NAMALWA (cell line): ENCODE measurements at places on chromosomes 6 and 20.

DNA sequence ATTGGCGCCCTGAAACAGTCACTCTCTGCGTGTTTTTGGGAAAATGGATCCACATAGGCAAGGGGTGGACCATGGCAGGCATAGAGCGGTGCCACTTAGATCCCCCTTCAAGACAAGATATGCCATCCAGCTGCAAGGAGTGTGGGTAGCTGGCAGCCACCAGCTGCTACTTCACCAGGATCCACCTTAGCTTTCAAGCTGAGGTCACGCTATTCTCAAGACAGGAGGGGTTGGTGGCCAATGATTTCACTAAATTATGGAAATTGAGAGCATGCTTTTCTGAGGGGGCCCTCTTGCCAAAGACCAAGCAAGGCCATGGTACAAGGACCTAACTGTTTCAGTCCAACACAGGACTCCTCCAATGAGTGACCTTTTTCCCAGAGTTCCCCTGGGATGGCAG is 16.3 kb downstream of the HEBP2 start:
- DNase-seq: no peak

DNA sequence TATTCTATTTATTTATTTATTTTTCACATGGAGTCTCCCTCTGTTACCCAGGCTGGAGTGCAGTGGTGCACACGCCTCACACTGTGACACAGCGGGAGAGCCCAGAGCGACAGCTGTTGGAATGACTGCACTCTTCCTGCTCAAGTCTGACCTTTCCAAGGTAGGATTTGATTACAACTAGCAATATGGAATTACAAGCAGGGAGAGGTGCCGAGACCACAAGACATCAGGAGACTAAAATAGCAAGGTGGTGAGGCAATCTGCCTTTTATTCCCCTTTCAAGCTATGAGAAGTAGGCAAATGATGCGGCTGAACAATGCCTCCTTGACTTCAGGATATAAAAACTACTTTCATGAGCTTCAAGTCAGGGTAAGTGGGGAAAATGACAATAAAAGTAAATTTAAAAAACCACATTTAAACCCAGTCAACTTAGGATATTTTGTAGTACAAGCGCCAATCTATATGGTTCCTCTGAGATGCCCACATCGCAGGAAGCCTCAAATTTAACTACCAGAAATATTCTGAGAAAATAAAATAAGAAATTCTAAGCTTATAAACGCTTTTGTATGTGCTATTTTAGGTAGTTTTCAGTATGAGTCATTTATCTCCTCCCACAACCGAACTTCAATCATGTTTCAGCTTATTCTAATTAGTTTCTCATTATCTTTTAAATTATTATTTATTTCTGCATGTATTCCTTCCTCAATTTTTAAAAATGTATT is 146.9 kb upstream of the SGK1 start:
- no peak for DNase-seq

- DNase-seq: no peak
Observed at GRCh38 chr20:58450254-58450653, 61.2 kb downstream of the VAPB start.

DNA sequence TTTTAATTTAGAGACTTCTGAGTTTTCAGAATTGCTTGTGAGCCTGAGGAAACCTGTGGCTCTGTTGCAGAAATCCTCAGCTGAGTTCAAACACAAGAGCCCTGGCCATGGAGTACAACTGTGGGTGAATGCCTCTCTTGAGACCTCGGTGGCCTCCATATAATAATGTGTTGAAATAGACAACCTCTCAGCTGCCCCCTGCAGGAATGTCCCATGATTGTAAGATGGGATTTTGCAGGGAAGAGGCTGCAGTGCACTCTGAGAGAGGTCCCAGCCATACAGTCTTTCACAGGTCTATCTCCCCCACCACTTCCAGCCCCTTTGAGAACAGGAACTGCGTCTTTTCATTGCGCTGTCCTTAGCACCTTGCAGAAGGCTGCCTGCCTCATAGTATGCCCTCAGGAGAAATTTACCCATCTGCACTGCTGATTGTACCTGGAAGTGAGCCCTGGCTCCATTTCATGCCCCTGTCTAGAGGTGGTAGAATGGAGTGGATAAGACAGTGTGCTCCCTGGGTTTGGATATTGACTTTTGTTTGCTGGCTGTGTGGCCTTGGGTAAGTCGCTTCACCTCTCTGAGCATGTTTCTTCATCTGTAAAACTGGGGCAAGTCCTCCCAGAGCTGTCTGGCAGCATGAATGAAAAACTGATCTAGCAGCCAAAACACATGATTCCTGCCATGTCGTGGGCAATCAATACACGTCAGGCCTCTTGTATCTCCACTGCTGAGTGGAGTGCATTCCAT is 16.8 kb upstream of the CDH22 start:
- peak; percentile 52 for DNase-seq

DNA sequence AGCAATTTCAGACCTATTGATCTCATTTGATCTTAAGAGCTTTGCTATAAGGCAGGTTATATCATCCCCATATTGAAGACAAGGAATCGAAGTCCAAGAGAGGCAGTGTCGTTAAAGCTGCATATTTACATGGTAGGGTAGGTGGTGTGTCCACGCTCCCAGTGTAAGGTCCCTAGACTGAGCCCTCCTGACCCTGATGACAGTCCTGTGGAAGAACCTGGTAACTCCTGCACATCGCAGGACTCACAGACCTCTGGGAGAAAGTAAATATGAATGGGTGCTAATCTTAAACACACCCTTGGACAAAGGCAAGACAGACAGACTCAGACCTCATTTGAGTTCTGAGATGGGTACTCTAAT is 602 bp upstream of the HLA-DPB1 start:
- DNase-seq: no peak

DNA sequence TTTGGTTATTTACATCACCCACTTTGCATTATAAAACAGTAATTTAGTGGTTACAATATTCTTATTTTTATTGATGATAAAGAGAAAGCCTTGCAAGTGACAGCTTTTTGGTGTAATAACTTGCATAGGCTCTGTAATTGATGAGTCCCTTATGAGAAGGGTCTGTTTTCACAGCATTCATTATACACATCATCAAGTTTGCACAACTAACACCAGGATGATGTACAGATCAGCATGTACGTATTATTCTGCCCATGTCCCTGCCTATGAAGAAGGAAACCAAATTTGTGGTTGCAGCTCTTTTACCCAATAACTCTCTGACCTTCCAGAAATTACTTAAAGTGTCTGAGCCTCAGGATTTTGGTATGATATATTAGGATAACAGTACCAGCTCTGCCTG is 59.2 kb downstream of the CLVS2 start:
- DNase-seq: no peak

- DNase-seq: no peak
Observed at GRCh38 chr6:37482606-37483251, 17.0 kb downstream of the CCDC167 start.

GRCh38 chr6:38180586-38180985 is 361.1 kb downstream of the ZFAND3 start:
- no peak for DNase-seq

GRCh38 chr20:2217857-2218539 is 77.8 kb upstream of the TGM3 start:
- DNase-seq: peak; percentile 23

DNA sequence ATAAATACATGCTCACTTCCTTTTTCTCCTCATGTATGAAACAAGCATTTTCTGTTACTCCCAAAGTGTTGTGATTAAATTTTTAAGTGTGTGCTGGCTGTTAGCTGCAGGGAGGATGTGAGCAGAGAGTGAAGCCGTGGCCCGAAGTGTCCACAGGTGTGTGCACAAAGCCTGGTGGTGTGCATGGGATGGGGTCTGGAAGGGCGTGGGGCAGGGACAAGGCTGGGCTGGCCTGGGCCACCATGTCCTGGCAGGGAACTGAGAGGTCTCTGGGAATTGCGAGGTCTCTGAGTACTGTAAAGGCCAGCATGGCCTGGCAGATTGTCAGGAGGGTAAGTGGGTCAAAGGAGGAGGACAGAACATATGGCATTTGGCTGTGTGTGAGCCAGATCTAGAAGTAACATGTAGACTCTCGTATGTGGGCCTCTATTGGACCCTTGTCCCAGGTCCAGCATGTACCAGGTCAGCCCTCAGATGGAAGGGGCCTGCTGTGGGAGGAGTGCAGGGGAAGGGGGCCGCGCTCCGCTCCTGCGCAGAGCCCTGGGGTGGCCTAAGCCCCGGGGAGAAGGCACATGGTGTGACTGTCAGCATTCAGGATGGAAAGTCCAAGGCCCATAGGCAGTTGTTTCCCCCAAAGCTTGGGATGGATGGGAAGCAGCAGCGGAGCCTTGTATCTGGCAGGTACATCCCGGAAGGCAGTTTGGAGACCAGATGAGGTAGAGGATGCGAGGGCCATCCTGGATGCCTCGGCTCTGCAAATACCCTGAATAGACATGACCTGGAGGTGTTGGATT is 45.1 kb upstream of the PHACTR3 start:
- no peak for DNase-seq

GRCh38 chr6:30960907-30961673 is 20.3 kb downstream of the MUCL3 start:
- DNase-seq: no peak

GRCh38 chr6:125678601-125679000 is 70.8 kb upstream of the HEY2 start:
- no peak for DNase-seq

DNA sequence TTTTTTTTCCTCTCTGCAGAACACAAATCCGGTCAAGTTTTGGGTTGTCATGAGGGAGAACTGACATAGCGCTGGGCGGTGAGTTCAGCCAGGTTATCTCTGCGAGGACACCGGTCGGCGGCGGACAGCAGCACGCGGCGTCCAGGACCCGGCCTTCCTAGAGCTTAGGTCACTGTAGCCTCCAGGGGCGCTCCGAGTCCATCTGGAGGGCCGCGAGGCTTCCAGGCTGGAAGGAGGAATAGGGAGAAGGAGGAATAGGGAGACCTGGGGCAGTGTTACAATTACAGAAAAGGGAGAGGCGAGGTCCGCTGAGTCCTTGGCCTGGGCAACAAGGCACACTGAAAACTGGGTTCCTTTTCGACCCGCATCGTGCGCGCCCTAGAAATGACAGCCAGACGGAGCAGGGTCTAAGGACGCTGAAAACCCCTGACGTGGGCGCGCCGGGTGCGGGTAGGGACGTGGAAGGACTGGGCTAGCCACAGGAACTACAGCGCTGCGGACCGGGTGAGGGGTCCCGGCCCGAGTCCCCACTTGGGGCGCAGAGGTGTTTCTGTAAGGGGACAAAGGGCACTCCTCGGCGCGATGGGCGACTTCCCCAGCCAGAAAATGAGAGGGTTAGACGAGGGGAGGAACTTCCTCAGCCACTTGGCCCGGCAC is 536 bp upstream of the FNDC1 start:
- no peak for DNase-seq

GRCh38 chr6:106787327-106788196 is 158.2 kb downstream of the QRSL1 start:
- DNase-seq: no peak

- no peak for DNase-seq
Observed at GRCh38 chr6:152636021-152636608, 1.0 kb downstream of the SYNE1 start.

DNA sequence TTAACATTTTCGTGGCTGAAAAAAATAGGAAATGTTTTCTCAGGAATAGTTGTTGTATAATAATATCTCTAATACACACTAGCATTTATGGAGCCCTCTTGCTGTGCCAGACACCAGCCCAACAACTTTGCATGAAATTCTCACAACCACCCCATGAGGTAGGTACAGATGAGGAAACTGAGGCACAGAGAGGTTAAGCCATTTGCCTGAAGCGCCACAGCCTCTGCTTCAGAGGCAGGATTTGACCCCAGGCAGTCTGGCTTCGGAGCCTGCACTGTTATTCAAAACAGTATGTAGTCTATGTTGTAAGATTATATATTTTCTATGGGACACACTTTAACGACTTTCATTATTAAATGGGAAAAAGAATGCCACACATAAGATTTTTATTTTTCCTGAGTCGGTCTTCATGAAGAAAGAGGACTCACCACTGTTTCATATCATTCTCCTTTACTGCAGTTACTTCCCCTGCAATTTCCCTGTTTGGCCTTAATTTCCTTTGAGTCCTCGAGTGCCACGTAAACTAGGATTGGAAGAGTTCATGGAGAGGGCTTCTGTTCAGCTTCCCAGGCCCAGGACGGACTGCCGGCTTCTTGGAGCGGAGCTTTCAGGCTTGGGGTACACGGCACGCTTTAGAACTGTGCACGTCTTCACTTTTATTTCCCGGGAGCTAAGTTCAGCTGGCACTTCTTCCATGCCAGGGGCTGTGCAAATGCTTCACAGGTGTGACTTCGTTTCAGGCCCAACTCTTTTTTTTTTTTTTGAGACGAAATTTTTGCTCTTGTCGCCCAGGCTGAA is 128.0 kb downstream of the BMP7 start:
- no peak for DNase-seq

GRCh38 chr6:3566812-3567211 is 110.0 kb upstream of the SLC22A23 start:
- DNase-seq: no peak

- no peak for DNase-seq
Observed at GRCh38 chr20:32970973-32971300, 33.3 kb downstream of the SUN5 start.

DNA sequence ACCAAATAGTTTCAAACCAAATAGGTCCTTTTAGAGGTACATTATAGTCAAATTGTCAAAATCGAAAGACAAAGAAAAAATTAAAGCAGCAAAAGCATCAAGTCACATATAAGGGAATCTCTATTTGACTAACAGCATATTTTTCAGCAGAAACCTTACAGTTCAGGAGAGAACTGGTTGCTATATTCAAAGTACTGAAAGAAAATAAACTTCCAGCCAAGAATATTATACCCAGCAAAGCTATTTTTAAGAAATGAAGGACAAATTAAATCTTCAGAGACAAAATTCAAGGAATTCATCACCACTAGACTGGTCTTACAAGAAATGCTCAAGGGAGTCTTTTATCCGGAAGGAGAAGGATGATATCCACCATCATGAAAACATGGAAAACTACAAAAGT is 16.0 kb downstream of the WDR27 start:
- no peak for DNase-seq

- no peak for DNase-seq
Observed at GRCh38 chr20:62760471-62760855, 35.8 kb upstream of the MRGBP start.

GRCh38 chr6:134345789-134346188 is 27.9 kb upstream of the SGK1 start:
- DNase-seq: no peak

GRCh38 chr20:13915284-13915683 is 75.1 kb downstream of the SEL1L2 start:
- no peak for DNase-seq

DNA sequence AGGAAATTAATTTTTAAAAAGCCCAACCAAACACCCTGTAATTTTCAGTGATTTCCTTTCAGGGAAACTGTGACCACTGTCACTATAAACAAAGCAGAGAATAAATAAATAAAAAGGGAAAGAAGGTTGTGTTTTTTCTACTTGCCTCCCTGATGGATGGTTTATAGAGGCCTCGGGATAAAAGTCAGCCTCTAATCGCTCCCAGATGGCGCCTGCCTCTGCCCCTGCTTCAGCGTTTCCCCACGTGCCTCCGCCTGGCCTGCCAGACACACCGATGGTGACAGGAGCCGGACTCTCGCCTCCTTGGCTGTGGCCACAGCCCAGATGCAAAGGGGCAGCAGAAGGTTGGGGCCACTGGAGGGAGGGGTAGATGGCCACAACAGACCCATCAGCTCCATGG is 327.7 kb downstream of the CDC5L start:
- DNase-seq: no peak
